A549 treated with GW870086 at 1 μM for 4 hours (cell line): ENCODE measurements at places on chromosomes 6 and 20. TPM values are rescaled to one million over a fixed set of nuclear protein-coding genes. Genes with fewer than 3 reads are reported as not detected.

The ASIP gene
- total RNA-seq = not detected in 5 replicates

The TP53TG5 gene
- total RNA-seq = not detected in 5 replicates

The BTN1A1 gene
- total RNA-seq = not detected in 5 replicates

The PRDM13 gene
- total RNA-seq = 0.81 to 1.2 TPM (median 0.87 TPM) in 5 replicates

The PAQR8 gene
- total RNA-seq = 0.85 to 1.2 TPM (median 1.1 TPM) in 5 replicates

The PCNA gene
- 376 to 399 TPM (median 382 TPM) in 5 replicates for total RNA-seq

The HAO1 gene
- not detected in 5 replicates for total RNA-seq

The KCNS1 gene
- not detected in 5 replicates for total RNA-seq

The GPR63 gene
- 0.32 to 0.65 TPM (median 0.42 TPM) in 5 replicates for total RNA-seq

The KDM1B gene
- total RNA-seq = 7.1 to 8.8 TPM (median 7.7 TPM) in 5 replicates

The TULP4 gene
- total RNA-seq = 5.9 to 7.0 TPM (median 6.8 TPM) in 5 replicates

The TMEM170B gene
- 0.59 to 0.86 TPM (median 0.78 TPM) in 5 replicates for total RNA-seq

The MAPK13 gene
- 0.63 to 0.96 TPM (median 0.79 TPM) in 5 replicates for total RNA-seq

The SCUBE3 gene
- total RNA-seq = 0.02 to 0.07 TPM (median 0.06 TPM) in 5 replicates

The CDH4 gene
- total RNA-seq = 6.0 to 8.7 TPM (median 7.7 TPM) in 5 replicates

The BNIP5 gene
- 0.06 TPM in 1 of 5 replicates, not detected in the others for total RNA-seq

The C20orf96 gene
- total RNA-seq = 10.3 to 11.9 TPM (median 11.8 TPM) in 5 replicates

The RNF144B gene
- total RNA-seq = 0.08 to 0.50 TPM (median 0.31 TPM) in 5 replicates

The CALHM4 gene
- not detected in 5 replicates for total RNA-seq

The FABP7 gene
- total RNA-seq = not detected in 5 replicates

The DEFB124 gene
- not detected in 5 replicates for total RNA-seq

The SLPI gene
- 10.3 to 12.4 TPM (median 11.8 TPM) in 5 replicates for total RNA-seq

The MAP1LC3A gene
- total RNA-seq = 21.1 to 28.2 TPM (median 26.4 TPM) in 5 replicates

The SNAP25 gene
- total RNA-seq = 11.4 to 20.3 TPM (median 16.6 TPM) in 5 replicates

The PDE10A gene
- total RNA-seq = 24.4 to 28.4 TPM (median 27.9 TPM) in 5 replicates

The TGM6 gene
- total RNA-seq = not detected in 5 replicates

The RALGAPA2 gene
- total RNA-seq = 1.3 to 2.0 TPM (median 1.5 TPM) in 5 replicates

The APCDD1L gene
- total RNA-seq = 0.05 to 0.10 TPM (median 0.09 TPM) in 3 of 5 replicates, not detected in the others

The SLC26A8 gene
- not detected in 5 replicates for total RNA-seq

The DCBLD1 gene
- 24.0 to 29.9 TPM (median 26.3 TPM) in 5 replicates for total RNA-seq

The GHRH gene
- total RNA-seq = not detected in 5 replicates

The BANF2 gene
- total RNA-seq = not detected in 5 replicates

The SNX3 gene
- 73.4 to 115 TPM (median 112 TPM) in 5 replicates for total RNA-seq
